ENCODE measurements at places on chromosomes 16 and 17.

GRCh38 chr16:85461022-85461813 lies 151.9 kb upstream of the GSE1 start:
- no peak for DNase-seq

- no peak for DNase-seq
Observed at GRCh38 chr17:7080456-7081041, 498 bp upstream of the CLEC10A start.

- DNase-seq = no peak
Observed at GRCh38 chr16:28496844-28497243, 2.4 kb downstream of the APOBR start.

- DNase-seq = peak; percentile 65
Observed at GRCh38 chr16:89505204-89506112, 2.7 kb upstream of the SPG7 start.

- no peak for DNase-seq
Observed at GRCh38 chr16:703406-703805, 2.2 kb downstream of the FBXL16 start.

DNA sequence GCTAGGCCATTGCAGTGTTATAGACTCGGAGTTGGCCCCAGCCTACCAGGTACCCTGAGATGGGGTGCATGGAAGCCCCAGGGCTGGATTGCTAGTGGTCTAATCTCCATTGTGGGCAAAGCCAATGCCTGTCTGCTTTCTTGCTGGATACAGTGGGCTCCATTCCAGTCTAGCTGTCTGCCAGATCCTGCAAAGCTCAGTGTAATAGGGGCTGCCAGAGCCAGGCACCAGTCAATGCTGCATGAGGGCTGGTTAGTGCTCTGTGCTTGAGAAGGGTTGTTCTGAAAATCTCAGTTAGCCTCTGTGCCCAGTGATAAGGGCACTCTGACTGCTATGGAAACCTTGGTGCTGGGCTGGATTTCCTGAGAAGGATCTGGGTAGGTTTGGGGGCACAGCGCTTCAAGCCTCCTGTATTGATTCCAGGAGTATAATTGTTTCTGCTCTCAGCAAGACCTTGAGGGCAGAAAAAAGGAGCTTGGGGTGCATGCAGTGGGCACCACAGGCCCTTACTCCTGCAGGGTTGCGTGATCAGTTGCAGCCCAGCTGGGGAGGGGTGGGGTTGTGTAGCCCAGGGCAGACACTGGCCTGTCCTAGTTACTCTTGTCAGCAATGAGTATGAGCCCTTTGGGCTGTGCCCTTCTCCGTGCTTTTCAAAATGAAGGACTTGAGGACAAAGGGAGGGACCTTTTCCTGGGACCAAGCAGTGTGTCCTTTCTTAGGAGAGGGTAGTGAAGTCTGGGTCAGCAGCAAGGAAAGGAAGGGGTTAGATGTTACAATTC lies 19.0 kb downstream of the SMPD3 start:
- no peak for DNase-seq

DNA sequence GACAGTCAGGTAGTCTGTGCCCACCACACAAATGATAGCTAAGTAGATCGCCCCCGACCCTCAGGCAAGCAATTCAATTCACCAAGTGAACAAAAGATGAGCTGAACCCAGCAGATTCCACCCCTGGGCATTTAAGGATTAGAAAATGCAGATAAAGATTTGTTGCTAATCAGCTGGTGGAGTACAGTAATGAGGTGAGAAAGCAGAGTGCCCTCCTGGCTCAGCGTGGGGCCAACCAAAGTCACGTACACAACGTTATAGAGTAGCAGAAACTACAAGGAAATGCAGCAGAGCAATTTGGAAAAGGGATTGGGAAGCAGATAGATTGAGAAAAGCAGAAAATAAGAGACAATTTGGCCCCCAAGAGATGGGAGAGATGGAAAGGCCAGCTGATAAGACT lies 91.2 kb downstream of the SOX9 start:
- no peak for DNase-seq

DNA sequence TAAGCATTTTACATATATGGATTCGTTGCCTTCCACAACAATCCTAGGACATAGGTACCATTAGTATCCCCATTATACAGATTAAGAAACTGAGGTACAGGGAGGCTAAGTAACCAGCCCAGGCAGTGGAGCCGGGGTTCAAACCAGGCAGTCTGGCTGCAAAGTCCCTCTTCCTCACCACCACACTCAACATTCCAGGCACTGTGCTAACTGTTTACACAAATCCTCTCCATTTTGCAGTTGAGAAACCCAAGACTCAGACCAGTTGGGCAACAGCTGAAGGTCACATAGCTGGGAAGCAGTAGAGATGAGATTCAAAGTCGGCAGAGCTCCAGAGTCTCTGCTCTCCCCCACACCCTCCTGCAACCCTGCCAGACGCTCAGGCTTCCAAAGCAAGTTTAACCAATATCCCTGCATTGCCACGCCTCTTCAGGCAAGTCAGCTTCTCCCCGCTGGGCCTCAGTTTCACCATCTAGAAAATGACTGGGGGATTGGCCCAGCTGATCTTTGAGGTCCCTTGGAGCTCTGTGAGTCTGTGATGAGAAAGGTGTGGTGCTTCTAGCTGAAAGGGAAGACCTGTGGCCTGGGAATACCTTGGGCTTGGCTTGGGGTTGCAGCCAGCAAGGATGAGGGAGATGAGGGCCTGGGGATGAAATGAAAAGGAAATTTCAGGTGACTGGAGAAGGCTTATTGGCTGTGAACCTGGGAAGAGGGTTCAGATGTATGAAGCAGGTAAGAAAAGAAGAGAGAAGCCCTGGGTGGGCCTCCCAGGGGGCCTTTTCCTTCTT lies 14.0 kb downstream of the CCR7 start:
- no peak for DNase-seq

DNA sequence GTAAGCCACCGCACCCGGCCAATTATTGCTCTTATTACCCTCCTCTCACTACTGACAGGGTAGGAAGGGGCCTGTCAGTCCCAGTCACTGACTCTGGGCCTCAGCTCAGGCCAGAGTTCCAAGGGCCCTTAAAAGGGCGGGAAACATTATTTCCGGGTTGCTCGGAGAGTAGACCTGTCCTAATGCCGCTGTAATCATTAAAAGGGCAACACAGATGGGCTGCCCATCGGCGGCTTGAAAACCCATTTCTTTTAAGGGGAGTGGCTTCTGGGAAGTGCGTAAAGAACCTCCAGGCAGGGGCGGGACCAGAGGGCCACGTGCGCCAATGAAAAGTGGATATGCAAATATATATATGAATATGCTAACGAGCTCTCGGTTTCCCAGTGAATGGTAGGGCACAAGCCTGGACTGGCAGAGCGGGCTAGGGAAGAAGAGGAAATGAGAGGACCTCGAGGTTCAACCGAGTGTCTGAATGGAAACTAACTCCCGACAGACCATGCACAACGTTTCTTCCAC lies 26.6 kb downstream of the PIPOX start:
- DNase-seq = no peak

GRCh38 chr17:20927308-20927977 lies 115.4 kb downstream of the USP22 start:
- DNase-seq = no peak

GRCh38 chr16:86570558-86571529 lies 4.2 kb downstream of the FOXC2 start:
- DNase-seq = no peak

Data from RPMI8226 (cell line).